ENCODE measurements at places on chromosomes 2 and 18.

DNA sequence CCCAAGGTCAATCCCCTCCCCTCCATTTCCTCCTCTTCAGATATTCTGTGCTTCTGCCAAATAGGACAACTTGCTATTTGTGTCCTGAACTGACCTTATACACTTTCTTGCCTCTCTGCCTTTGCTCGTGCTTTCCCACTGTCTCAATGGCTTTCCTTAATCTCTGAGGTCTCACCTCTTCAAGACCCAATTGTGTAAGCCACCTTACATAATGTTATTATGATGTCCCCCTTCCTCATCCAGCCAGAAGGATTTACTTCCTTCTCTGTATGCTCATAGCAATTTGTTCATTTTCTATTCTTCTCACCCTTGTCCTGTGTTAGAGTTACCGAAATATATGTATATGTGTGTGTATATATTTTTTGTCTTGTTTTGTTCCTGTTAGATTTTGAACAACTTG lies 26.9 kb upstream of the DARS1 start:
- no peak for DNase-seq

DNA sequence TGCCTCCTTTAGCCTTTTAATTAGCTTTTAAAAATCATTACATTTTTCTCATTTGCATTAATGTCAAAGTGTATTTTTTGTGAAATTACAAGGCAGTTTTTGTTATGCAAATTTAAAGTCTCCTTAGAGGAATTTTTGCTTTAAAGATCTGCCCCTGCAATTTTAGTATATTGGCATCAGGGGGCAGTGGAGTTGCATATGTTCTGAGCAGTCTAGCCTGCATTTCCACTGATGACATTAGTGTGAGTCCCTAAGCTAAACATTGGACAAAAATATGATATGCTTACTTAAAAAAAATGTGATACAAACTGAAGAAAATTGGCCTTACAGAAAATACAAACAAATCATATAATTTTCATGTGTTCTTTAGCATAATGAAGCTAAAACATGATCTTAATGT lies 426.5 kb downstream of the SLC4A3 start:
- no peak for DNase-seq

GRCh38 chr2:132437852-132438669 lies 21.5 kb downstream of the GPR39 start:
- DNase-seq = no peak

GRCh38 chr2:201093573-201093972 lies 21.8 kb downstream of the NDUFB3 start:
- no peak for DNase-seq

DNA sequence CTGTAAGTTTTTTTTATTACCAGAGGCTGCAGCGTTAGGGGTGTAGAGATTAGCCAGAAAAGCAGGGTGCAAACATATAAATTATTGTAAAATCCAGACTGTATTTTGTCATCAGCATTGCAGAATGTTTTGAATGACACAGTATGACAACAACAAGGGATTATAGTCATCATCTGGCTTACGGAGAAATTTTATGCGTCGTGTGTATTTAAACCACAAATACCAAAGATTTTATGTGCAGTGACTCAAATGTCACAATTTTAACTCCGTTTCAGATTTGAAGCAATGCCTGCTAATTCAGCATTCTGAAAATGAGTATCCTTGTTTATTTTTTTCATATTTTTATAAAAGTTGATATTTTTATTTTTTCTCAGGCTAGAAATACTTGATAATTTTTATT lies 19.4 kb upstream of the TMX3 start:
- DNase-seq = no peak

- DNase-seq = peak; percentile 50
Observed at GRCh38 chr2:55160422-55160821, 71.7 kb downstream of the CLHC1 start.

DNA sequence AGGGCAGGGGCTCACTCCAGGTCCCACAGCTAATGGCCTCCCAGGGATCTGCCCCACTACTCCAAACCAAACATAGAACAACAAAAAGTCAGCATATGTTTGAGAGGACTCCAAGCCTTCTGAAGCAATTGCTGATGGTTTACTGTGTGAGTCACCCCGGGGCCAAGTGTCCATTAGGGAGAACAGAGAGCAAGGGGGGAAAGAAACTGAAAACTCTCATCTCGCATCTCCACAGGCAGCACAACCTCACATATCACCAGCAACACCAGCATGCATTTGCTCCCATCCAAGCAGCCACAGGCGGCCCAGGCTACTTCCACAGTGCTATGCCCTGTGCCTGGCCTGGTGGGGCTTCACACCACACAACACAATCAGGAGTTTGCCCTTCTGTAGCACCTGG lies 39.1 kb downstream of the CYRIA start:
- no peak for DNase-seq

DNA sequence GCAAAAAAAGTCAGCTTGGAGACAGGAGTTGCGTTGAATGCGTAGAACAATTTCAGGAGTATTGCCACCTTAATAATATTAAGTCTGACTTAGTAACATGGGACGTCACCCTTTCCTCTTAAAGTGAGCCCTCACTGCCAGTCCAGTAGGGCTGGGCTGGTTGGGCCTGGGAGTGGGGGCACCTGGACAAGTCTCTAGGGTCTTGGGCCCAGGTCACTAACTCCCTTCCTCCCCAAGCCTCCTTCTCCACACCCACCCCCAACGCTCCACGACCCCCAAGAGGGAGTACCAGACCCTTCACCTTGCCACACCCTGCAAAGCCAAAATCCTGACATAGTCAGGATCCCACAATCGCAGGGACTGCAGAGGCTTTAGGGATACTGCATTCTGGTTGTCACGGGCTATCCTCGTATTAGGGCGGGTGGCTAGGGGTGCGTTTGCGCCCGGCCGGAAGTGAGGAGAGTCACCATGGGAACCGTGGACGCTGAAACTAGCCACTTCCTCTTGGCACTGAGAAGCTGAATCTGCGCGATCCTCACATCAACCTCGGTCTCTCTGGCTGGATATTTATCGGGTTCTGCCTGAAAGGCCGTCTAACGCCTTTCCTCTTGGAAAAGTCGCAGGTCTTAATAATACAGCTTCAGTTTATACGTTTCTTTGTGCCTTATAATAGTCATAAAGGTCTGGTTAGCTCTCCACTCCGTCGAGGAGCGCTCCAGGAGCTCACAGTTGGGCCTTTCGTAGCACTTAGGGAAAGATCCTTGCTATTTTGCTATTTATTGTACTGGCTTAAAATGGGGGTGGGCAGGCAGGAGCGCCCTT lies 10.3 kb upstream of the CXXC1 start:
- peak; percentile 51 for DNase-seq

GRCh38 chr2:111157071-111157661 lies 36.5 kb downstream of the BCL2L11 start:
- DNase-seq = no peak

GRCh38 chr2:3278521-3279218 lies 98.9 kb downstream of the EIPR1 start:
- no peak for DNase-seq

GRCh38 chr2:85481818-85482777 lies 56.9 kb upstream of the MAT2A start:
- no peak for DNase-seq

- DNase-seq = no peak
Observed at GRCh38 chr18:60987963-60988362, 345.3 kb upstream of the CDH20 start.

GRCh38 chr2:156456616-156457015 lies 20.4 kb downstream of the GPD2 start:
- DNase-seq = no peak

DNA sequence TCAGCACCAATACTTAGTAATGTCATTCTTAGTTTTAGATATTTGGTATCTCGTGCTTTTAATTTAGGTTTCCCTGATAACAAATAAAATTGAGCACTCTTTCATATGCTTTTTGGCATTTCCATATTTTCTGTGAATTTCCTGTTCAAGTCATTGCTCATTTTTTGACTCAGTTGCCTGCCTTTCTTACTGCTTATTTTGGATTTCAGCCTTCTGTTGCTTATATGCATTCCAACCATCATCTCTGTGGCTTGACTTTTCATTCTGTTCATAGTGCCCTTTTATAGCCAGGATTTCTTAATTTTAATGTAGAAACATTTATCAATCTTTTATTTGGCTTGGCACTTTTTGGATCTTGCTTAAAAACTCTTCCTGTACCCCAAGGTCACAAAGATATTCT lies 14.5 kb upstream of the KIF3C start:
- no peak for DNase-seq

GRCh38 chr2:220046507-220046906 lies 419.1 kb downstream of the SLC4A3 start:
- DNase-seq = no peak

- DNase-seq = no peak
Observed at GRCh38 chr18:30945761-30946160, 96.8 kb downstream of the DSC3 start.

- peak; percentile 96 for DNase-seq
Observed at GRCh38 chr2:55617175-55618024, at the start of gene PPP4R3B. Gene PPP4R3B (minus strand): TSS chr2:55617622. CDS start chr2:55617285, 337 bp downstream.

DNA sequence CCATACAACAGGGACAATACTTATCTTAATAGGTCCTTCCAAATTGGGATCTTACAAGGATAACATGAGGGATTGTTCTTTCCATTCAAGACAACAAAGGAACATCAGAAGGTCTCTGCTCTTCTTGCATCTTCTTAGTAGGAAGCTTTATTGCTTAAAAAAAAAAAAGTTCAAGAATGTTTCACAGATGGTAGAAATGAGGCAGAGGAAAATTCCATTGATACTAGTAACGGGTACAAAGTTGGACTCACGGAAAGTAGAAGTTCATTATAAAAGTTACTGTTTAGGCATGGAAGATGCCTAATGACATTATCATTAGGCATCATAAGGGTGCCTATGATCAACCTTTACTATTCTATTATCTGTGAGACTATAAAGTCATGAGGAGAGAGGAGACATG lies 136.2 kb downstream of the LAMA3 start:
- DNase-seq = no peak

DNA sequence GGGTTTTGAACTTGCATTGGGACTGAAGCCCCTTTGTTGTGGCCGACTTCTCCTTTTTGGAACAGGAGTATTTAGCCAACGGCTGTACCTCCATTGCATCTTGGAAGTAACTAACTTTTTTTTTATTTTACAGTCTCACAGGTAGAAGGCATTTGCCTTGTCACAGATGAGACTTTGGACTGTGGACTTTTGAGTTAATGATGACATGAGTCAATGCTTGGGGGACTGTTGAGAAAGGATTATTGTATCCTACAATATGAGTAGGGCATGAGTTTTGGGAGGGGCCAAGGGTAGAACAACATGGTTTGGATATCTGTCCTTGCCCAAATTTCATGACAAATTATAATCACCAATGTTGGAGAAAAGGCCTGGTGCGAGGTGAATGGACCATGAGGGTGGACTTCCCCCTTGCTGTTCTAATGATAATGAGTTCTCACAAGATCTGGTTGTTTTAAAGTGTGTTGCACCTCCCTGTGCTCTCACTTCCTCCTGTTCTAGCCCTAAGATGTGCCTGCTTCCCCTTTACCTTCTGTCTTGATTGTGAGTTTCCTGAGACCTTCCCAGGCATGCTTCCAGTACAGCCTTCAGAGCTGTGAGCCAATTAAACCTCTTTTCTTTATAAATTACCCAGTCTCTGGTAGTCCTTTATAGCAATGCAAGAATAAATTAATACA lies 1269.4 kb upstream of the CHAC2 start:
- DNase-seq = no peak

GRCh38 chr18:57444301-57444759 lies 9.2 kb downstream of the ONECUT2 start:
- no peak for DNase-seq

GRCh38 chr2:161166538-161167409 lies 6.5 kb downstream of the TANK start:
- no peak for DNase-seq

- no peak for DNase-seq
Observed at GRCh38 chr2:200421270-200421669, 88.6 kb downstream of the KCTD18 start.

GRCh38 chr2:241895712-241896641 lies 26.4 kb downstream of the RTP5 start:
- DNase-seq = no peak

GRCh38 chr2:12007282-12007681 lies 260.9 kb downstream of the LPIN1 start:
- DNase-seq = no peak

- DNase-seq = peak; percentile 42
Observed at GRCh38 chr2:158953926-158954763, 14.3 kb upstream of the TANC1 start.

- DNase-seq = no peak
Observed at GRCh38 chr2:28398101-28398834, 5.6 kb downstream of the FOSL2 start.

DNA sequence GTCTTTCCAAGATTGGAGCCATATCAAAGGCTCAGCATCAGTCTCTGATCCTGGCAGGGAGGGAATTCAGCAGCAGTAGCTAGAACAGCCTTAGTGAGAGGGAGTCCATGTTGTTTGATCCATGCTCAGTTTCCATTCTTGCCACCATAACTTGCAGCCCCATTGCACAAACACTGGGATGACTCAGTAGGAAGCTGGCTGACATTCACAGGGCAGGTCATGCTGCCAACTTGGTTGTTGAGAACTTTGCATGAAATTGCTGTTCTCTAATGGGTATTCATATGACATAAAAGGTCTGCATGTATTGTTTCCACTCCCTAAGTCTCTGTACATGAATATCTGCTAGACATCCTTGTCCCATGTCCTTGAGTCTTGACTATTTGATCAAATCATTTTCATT lies 29.9 kb upstream of the STAT4 start:
- no peak for DNase-seq

- no peak for DNase-seq
Observed at GRCh38 chr2:179454443-179455171, 190.0 kb upstream of the SESTD1 start.

GRCh38 chr18:35389095-35389618 lies 12.0 kb upstream of the ZNF396 start:
- no peak for DNase-seq

DNA sequence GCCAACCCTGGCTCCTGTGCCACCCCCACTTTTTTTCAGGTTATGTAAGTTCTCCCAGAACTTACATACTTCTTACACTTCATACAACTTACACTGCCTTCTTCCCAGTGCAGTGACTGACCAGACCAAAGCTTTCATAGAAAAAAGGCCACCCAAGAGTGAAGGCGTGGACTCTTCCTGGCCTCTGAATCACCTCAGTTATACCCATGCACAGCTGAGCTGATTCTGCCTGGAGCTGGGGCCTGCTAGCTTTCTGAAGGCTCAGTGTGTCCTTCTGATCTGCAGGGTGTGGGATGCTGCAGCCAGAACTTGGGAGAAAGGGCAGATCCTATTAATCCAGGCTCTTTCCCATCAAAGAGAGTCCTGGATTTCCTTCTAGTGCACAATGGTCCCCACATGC lies 216.1 kb downstream of the TTC32 start:
- DNase-seq = no peak

GRCh38 chr2:75403991-75404428 lies 156.7 kb downstream of the EVA1A start:
- DNase-seq = peak; percentile 51

GRCh38 chr18:79628416-79629248 lies 51.0 kb upstream of the CTDP1 start:
- DNase-seq = no peak

DNA sequence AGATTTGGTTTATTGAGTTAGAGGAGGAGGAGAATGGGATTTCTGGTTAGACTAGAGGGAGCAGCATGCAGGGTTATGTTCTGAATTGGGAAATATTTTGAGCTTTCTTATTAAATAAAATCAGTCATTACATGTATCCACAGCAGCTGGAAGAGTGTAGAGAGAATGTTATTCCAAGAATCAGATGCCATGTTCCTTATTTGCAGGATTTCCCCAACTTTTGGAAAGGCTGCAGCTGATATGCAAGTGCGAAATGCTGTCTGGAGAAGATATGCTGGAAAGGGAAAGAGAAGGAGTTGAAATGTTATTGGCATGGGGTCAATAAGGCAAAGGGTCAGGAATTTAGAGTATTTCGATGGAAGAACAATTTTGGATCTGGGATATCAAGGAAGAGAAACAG lies 255.8 kb downstream of the MTX2 start:
- no peak for DNase-seq

- no peak for DNase-seq
Observed at GRCh38 chr2:8144131-8144631, 537.7 kb upstream of the ID2 start.

Data from NCI-H1092 treated with DMSO at 0.1 percent for 48 hours (cell line).